SK-N-SH treated with all-trans-retinoic acid at 6 μM for 48 hours (cell line): ENCODE measurements at places on chromosomes 11 and 22.

DNA sequence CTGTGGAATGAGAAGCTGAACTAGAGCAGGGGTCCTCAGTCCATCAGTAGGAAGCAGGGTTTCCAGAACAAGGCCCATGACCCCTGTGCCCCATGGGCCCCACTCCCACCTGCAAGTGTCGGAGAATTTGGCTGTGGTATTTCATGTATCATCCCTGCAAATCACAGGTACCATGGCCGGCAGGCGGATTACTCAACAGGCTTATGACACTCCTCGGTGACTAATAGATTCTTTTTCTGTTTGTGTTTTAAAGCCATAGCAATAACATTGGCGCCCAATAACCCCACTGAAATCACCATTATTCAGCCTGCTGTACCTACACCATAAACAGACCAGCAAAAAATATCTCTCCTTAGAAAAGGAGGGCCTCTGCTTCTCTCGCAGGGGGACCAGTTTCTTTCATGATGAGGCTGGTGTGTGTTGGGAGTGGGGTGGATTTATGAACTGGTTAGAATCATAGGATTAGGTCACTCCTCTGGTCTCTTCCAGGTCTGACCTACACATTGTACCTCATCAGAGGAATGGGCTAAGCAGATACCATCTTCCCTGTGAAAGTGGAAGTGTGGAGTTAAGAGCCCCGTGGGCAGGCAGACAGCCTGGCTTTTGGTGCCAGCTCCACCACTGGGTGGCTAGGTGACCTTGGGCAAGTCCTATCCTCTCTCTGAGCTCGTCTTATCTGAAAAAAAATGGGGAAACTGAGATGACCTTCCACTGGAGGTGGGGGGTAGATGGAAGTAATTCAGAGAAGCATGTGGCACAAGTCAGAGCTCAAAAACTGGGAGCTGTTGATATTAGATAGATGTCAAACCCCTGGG lies 60.2 kb upstream of the WNT11 start:
- ATAC-seq = peak; percentile 62

- ATAC-seq = no peak
Measured at GRCh38 chr11:35916270-35916669, 27.6 kb upstream of the LDLRAD3 start.

GRCh38 chr11:86288776-86289507 lies 13.1 kb upstream of the HIKESHI start:
- ATAC-seq = no peak

DNA sequence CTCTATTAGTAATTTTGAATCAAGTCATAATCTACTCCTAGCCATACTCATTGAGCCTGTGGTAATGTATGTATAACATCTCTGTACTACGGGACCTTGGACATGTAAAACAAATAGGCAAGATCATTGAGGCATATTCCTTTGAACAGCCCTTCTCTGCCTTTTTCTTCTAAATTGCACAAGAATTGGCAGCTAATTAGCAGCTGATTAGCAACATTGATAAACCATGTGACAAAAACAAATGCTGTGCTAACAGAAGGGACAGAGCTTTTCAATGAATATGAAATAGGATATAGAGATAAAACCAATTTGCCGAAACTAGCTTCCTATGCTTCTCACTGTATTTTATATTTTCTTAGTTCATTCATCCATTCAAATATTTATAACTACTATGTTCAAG lies 1474.2 kb downstream of the FAM181B start:
- no peak for ATAC-seq

- peak; percentile 97 for ATAC-seq
Measured at GRCh38 chr22:41512421-41513194, 31.7 kb downstream of the POLR3H start.

- ATAC-seq = peak; percentile 84
Measured at GRCh38 chr11:10394229-10395101, 60.6 kb upstream of the AMPD3 start.

- ATAC-seq = no peak
Measured at GRCh38 chr11:1922481-1923081, 3.1 kb downstream of the TNNT3 start.

DNA sequence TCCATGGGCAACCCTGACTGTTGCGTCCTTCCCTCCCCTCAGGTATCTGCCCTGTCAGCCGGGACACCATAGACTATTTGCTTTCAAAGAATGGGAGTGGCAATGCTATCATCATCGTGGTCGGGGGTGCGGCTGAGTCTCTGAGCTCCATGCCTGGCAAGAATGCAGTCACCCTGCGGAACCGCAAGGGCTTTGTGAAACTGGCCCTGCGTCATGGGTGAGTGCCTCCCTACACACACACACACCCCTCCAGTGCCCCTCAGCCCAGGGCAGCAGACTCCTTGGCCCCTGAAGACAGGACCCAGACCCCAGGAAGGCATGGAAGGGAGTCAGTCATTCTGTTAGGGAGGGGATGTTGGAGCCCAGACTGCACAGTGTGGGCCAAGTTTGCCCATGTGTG lies 17.9 kb upstream of the UVRAG start:
- no peak for ATAC-seq

DNA sequence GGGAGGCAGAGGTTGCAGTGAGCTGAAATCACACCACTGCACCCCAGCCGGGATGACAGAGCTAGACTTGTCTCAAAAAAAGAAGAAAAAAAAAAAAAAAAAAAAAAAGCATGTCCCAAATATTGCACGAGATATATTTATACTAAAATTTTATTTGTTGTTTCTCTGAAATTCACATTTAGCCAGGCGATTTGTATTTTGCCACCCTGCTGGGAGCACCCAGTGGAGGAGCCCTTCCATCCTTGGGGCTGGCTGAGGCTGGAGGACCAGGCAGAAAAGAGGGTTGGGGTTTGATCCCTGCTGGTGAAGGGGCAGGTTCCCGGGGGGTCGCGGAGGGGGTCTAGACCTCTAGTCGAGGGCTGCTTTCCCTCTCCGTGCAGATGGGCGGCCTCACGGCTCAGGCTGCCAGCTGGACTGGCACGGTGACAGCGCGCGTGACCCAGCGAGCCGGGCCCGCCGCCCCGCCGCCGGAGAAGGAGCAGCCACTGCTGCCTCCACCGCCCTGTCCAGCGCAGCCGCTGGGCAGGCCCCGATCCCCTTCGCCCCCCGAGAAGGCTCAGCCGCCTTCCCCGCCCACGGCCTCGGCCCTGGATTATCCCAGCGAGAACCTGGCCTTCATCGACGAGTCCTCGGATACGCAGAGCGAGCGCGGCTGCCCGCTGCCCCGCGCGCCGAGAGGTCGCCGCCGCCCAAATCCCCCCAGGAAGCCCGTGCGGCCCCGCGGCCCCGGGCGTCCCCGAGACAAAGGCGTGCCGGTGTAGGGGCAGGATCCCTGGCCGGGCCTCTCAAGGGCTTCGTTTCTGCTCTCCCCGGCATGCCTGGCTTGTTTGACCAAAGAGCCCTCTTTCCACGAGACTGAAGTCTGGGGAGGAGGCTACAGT lies 952 bp upstream of the CATSPERZ start:
- ATAC-seq = no peak

GRCh38 chr11:131295986-131296385 lies 74.4 kb upstream of the NTM start:
- ATAC-seq = no peak
